H9 (cell line): ENCODE measurements at places on chromosomes 11 and 22. TPM values are rescaled to one million over a fixed set of nuclear protein-coding genes. Genes with fewer than 3 reads are reported as not detected.

Gene FGF19
- total RNA-seq: 7.4 and 7.7 TPM in 2 replicates

Gene GALNT18
- total RNA-seq: 1.5 and 1.7 TPM in 2 replicates

DNA sequence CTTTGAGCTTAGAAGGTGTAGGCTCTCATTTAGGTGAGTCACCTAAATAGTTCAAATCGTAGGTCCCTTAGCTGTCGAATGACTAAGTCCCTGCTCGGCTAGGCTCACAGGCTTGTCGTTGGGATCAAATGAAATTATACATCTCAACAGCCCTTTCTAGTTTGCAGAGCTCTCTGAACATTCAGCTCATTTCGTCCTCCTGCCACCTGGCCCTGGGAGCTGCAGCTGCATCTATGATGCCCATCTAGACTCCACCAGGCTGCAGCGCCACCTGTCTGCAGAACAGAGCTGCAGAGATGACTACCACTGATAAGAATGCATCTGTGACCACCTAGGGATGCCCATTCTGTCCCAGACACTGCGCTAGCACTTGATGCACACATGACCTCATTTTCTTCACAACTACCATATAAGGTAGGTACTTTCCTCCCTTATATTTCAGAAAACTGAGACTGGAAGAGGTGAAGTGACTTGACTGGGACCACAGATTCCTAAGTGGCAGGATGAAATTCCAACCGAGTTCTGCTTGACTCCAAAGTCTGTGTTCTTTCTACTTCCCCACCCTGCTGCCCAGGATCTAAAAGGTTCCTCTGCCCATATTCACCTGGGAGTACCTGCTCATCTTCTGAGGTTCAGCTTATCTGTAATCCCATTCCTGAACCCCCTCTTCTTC, 141.1 kb upstream of the NARS2 start:
- H3K4me1 ChIP-seq: no peaks in the 10 kb centered on the region
- no peaks in the 10 kb centered on the region for H3K36me3 ChIP-seq
- no peak overlapping the region for H3K27ac ChIP-seq
- DNase-seq: peak; percentile 87
- no peak overlapping the region for H3K4me3 ChIP-seq

GRCh38 chr22:27877501-27877900, 41.6 kb downstream of the PITPNB start:
- H3K27ac ChIP-seq: no peak overlapping the region
- peaks cover 13% of the 10 kb centered on the region for H3K36me3 ChIP-seq
- no peaks in the 10 kb centered on the region for H3K27me3 ChIP-seq
- no peaks in the 10 kb centered on the region; the same call in 1 of the 2 replicates for H3K4me1 ChIP-seq
- H3K4me3 ChIP-seq: no peak overlapping the region

- H3K4me3 ChIP-seq: no peak overlapping the region
- no peak overlapping the region for H3K27ac ChIP-seq
- H3K27me3 ChIP-seq: no peaks in the 10 kb centered on the region
- H3K4me1 ChIP-seq: no peaks in the 10 kb centered on the region
These were observed 50.6 kb upstream of the PPARA start for GRCh38 chr22:46099740-46100139.

- no peak for DNase-seq
- no peak overlapping the region for H3K4me3 ChIP-seq
- H3K27me3 ChIP-seq: no peaks in the 10 kb centered on the region
- H3K27ac ChIP-seq: no peak overlapping the region
- H3K4me1 ChIP-seq: no peaks in the 10 kb centered on the region
These were observed 75.4 kb upstream of the SYT13 start for GRCh38 chr11:45361551-45361950.

GRCh38 chr22:20606041-20606783, 98.8 kb downstream of the MED15 start:
- DNase-seq: peak; percentile 95
- H3K27me3 ChIP-seq: no peaks in the 10 kb centered on the region
- H3K4me1 ChIP-seq: no peaks in the 10 kb centered on the region
- H3K4me3 ChIP-seq: no peak overlapping the region
- no peak overlapping the region for H3K27ac ChIP-seq
